ENCODE measurements at places on chromosomes 16 and 17. TPM values are rescaled to one million over a fixed set of nuclear protein-coding genes. Genes with fewer than 3 reads are reported as not detected.

TMC6 gene
- total RNA-seq: 0.47 TPM

RHBDL1 gene
- 3.9 TPM for total RNA-seq

FOXK2 gene
- total RNA-seq: 19.7 TPM

ABCC11 gene
- 0.32 TPM for total RNA-seq

CDRT15 gene
- total RNA-seq: not detected

IL34 gene
- 3.9 TPM for total RNA-seq

EPOP gene
- 0.09 TPM for total RNA-seq

CD79B gene
- total RNA-seq: 0.16 TPM

SPATA33 gene
- total RNA-seq: 2.5 TPM

DNAI2 gene
- not detected for total RNA-seq

SPNS2 gene
- total RNA-seq: 0.09 TPM

TBX4 gene
- total RNA-seq: 0.16 TPM

ALOX12 gene
- total RNA-seq: 0.09 TPM

SNX20 gene
- total RNA-seq: not detected

KRT40 gene
- not detected for total RNA-seq

NAGS gene
- total RNA-seq: 2.2 TPM

SEPTIN1 gene
- total RNA-seq: under 0.01 TPM

ACSM2A gene
- total RNA-seq: not detected

WBP2 gene
- 22.7 TPM for total RNA-seq

CTDNEP1 gene
- total RNA-seq: 23.0 TPM

Data from bronchial smooth muscle cell (primary cell).